ENCODE measurements at places on chromosomes 11 and 22. TPM values are rescaled to one million over a fixed set of nuclear protein-coding genes. Genes with fewer than 3 reads are reported as not detected.

The C2CD3 gene
- 42.5 TPM for total RNA-seq

The MPEG1 gene
- 5.7 TPM for total RNA-seq

The CRYAB gene
- total RNA-seq: not detected

GRCh38 chr11:108734956-108735559 is 70.2 kb downstream of the DDX10 start:
- no peaks in the 10 kb centered on the region for H3K4me1 ChIP-seq
- no peak overlapping the region for H3K27ac ChIP-seq
- no peaks in the 10 kb centered on the region for H3K36me3 ChIP-seq
- no peaks in the 10 kb centered on the region for H3K27me3 ChIP-seq
- no peak overlapping the region for H3K4me3 ChIP-seq

The OR8A1 gene
- not detected for total RNA-seq

GRCh38 chr11:93529707-93530467 is 13.3 kb downstream of the SMCO4 start:
- no peaks in the 10 kb centered on the region for H3K36me3 ChIP-seq
- H3K27ac ChIP-seq: no peak overlapping the region
- no peaks in the 10 kb centered on the region for H3K4me1 ChIP-seq
- H3K27me3 ChIP-seq: no peaks in the 10 kb centered on the region
- no peak for DNase-seq

Measured in naive thymus-derived CD4-positive, alpha-beta T cell (primary cell).